ENCODE measurements at places on chromosomes 2 and 18. TPM values are rescaled to one million over a fixed set of nuclear protein-coding genes. Genes with fewer than 3 reads are reported as not detected.

The CELF4 gene
- total RNA-seq: not detected

- peak; percentile 25 for DNase-seq
Measured at GRCh38 chr2:171798156-171798820, 95.8 kb downstream of the SLC25A12 start.

- no peak for DNase-seq
Measured at GRCh38 chr2:195021711-195022507, 635.1 kb upstream of the SLC39A10 start.

The UBR3 gene
- total RNA-seq: 25.1 TPM
